ENCODE measurements at places on chromosomes 11 and 22.
A peak's percentile ranks its signal among the peaks of the same experiment; 100 is the strongest.

DNA sequence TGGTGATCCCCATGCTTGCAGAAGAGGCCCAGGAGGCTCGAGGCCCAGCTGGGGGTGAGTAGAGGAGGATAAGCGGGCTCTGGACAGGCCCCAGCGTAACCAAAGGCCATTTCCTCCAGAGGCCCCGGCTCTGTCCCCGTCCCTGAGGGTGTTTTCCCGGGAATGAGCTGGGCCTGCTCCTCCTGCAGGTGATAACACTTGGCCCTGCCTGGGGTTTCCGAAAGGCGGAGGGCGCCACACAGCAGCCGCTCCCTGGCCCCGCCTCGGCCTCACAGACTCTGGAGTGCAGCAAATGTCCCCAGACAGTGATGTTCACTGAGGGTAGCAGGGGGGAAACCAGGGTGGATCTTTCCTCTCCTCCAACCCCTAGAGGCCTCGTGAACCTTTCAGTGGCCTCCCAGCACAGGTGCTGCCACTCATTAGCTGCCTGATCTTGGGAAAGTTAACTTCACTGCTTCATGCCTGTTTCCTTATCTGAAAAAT lies 10.5 kb upstream of the MGAT3 start:
- DNase-seq, result no peak

DNA sequence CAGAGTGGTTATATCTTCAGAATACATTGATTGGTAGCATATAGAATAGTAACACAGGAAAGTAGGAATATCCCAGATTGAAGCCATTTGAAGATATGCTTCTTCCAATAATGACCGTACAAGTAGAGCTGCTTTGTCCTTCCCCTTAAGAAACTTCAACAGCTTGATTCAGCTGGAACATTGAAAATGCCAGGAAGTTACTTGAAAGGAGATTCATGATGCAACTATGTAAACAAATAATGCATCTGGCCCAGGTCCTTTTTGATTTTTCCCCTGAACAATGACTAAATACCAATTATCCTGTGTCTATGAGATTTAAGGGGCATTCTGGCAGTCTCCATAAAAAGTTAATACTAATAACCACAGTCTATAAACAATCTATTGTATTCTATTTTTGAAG lies 3.0 kb downstream of the DKK3 start:
- no peak for DNase-seq

GRCh38 chr22:43183496-43184277 lies 3.2 kb downstream of the TTLL12 start:
- DNase-seq, result peak; percentile 26

DNA sequence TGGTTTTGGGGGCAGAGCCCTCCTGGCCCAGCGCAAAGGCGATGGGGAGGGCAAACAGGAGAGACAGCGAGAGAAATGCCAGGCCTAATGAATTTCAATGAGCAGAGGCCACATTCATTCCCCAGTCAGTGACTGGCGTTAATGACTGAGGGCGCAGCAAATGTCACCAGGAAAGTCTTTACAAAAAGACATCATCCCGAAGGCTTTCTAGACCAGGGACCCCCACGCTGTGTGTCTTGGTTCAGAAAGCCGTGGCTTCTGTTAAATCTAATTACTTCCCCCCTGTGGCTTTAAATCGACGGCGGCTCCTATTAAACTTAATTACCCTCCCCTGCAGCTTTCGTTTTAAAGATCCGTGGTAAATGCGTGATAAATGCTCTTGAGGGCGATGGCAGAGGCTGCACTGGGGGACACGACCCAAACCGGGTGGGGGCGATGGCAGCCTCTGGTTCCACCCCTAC lies 1.6 kb upstream of the FGF19 start:
- DNase-seq, result no peak

GRCh38 chr22:41021061-41021612 lies 70.0 kb downstream of the RBX1 start:
- no peak for DNase-seq

DNA sequence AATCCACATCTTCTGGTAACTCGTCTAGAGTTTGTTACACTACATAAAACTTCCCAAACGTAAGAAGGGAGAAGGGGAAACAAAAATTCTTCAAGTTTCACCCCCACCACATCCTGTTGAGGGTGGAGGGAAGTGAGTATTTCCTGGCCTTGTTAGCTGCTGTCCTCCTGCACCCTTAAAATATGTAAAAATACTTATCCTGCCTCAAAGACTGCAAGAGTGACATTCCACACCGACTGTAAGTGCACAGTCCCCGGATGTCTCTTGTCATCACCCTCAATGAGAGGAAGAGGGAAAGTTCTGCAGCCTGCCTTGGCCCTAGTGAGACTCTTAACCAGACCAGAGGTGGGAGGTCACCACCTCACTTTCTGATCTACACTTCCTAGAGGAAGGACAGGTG lies 3.3 kb downstream of the TMEM121B start:
- no peak for DNase-seq

DNA sequence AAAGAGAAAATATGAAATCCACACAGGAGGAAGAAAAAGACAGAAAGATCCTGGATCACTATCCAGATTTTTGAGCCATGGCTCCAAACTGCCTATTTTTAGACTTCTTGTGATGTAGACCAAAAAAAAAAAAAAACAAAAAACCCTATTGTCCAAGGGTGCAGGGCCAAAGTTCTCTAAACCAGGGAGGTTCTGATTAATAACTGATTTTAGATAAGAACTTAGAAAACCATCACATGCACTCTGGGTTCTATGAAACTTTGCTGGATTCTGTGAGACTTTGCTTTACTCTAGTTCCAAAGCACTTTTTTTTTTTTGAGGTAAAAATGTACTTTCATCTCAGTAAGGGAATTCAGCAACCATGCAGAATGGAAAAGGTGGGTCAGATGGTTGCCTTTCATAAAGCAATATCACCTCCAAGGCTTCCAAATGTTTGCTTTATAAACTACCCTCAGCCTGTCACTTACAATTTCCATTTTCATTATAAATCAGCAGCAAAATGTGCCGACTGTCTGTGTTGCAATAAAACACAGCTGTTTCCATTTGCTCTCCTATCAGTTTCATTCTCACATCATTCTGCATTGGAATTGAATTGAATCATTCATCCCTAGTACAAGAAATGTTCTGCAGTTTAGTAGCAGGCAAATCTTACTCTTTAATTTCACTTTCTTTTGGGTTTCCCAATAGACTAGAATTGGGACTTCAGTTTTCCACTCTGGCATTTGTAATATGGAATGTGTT lies 1584.3 kb upstream of the RAG2 start:
- DNase-seq, result no peak

- no peak for DNase-seq
Observed at GRCh38 chr22:45441138-45441537, 27.6 kb downstream of the RIBC2 start.

GRCh38 chr11:129117595-129118350 lies 74.4 kb downstream of the ARHGAP32 start:
- DNase-seq, result peak; percentile 0

DNA sequence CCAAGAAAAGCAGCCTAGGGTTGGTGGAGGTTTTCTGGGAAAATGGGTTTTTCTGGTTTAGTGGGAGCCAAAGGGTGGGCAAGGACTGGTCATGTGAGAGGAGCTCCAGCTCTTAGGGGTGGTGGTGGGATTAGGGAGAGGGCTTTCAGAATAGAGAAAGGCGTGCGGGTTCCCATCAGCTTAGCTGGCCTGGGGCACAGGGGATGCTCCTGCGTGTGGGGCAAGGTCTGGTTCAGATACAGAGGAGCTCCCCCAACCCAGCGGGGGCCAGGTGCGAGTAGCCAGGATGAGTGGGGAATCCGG lies 644 bp downstream of the TMEM134 start:
- no peak for DNase-seq

GRCh38 chr11:108167624-108168023 lies 46.3 kb downstream of the ACAT1 start:
- no peak for DNase-seq

DNA sequence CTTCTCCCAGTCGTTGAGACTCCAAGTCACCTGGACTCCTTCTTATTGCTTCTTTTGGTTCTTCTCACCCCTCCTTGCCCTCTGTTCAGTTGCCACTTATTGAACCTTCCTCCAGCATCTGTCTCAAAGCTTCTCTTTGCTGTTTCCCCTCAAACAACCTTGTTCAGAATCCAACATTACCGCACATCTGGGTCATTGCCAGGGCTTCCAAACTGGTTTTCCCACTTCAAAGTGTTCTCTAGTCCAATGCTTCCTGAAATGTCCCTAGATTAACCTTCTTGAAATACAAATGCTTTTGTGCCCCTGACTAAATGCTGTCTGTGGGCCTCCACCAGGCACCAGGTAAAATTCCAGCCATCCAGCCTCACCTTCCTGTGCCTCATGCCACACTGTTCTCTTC lies 100.8 kb upstream of the TTC12 start:
- no peak for DNase-seq

GRCh38 chr22:39230261-39231196 lies 14.3 kb downstream of the PDGFB start:
- DNase-seq, result no peak
